ENCODE measurements at places on chromosomes 5 and 9.
A peak's percentile ranks its signal among the peaks of the same experiment; 100 is the strongest.

- no peak for DNase-seq
These were observed 157.2 kb upstream of the ISL1 start for GRCh38 chr5:51225789-51226742.

DNA sequence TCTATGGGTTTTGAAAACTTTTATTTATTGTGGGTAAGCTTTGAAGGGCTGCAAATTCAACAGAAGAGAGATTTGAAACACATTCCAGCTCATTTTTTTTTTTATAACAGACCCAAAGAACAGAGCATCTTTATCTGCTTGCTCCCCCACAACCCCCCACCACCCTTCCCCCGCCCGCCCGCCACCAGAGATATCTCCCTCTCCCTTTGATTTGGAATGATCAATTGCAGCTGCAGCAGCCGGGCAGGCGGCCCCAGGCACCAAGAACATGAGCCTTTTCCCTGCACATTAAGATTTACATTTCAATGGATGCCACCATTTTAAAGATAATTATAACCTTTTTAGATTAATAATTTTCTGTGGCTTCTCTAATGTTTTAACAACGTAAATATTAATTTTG is 510.9 kb downstream of the ZNF608 start:
- no peak for DNase-seq

- no peak for DNase-seq
These were observed 7.1 kb upstream of the TMEM215 start for GRCh38 chr9:32776201-32776600.

- no peak for DNase-seq
These were observed 1070.0 kb downstream of the CDH12 start for GRCh38 chr5:21783074-21783679.

- no peak for DNase-seq
These were observed 29.8 kb upstream of the MSX2 start for GRCh38 chr5:174694611-174695010.

DNA sequence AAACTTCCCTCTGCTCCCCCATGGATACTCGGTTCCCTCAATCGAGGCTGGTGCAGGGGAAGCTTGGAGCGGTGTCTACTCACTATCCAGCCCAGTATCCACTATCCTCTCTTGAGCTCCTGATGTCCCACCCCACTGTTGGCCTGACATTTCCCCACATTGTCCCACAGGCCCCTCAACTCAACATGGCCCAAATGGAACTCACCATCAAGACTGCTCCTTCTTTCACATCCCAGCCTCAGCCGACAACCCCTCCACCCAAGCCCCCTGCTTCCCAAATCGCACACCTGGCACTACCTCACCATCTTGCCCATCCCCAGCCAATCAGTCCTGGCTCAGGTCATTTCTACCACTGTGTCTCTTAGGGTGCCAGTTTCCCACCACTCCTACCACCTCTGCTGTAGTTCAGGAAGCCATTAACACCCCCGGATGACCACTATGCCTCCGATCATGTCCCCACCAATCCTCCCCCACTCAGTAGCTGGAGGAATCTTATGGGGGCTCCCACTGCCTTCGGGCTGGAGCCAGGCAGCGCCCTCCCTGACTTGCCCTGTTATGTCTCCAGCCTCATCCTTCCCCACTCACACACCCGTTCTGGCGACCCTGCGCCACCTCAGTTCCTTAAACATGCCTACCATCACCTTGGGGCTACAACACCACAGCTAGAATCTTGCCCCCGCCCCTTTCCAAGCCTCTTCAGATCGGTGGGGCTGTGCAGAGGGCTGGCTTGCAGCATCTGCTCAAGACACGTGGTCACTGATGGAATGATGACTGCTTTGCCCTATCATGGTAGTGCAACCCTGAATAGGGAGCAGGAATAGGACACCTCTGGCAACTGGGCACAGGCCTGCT is 273.6 kb downstream of the FSTL4 start:
- no peak for DNase-seq

GRCh38 chr9:105385381-105385985 is 62.4 kb upstream of the FSD1L start:
- peak; percentile 83 for DNase-seq

DNA sequence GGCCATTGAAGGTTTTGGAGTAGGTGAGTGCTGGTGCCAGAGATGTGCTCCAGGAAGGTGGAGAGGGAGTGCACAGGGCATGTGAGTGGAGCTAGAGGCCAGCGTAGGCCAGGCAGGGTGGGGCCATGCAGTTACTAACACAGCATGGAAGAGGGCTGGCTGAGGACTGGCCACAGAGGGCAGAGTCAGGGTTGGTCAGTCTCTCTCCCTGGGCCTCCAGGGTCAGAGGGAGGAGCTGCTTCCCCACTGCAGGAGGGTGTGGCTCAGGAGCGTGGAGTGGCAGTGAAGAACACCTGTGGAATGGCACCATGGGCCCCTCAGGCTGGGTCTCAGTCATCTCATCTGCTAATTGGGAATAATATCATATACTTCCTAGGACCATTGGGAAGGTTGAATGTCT is 167.7 kb downstream of the MACROH2A1 start:
- DNase-seq: no peak

- DNase-seq: peak; percentile 7
These were observed 72.5 kb upstream of the RASA1 start for GRCh38 chr5:87195104-87195591.

DNA sequence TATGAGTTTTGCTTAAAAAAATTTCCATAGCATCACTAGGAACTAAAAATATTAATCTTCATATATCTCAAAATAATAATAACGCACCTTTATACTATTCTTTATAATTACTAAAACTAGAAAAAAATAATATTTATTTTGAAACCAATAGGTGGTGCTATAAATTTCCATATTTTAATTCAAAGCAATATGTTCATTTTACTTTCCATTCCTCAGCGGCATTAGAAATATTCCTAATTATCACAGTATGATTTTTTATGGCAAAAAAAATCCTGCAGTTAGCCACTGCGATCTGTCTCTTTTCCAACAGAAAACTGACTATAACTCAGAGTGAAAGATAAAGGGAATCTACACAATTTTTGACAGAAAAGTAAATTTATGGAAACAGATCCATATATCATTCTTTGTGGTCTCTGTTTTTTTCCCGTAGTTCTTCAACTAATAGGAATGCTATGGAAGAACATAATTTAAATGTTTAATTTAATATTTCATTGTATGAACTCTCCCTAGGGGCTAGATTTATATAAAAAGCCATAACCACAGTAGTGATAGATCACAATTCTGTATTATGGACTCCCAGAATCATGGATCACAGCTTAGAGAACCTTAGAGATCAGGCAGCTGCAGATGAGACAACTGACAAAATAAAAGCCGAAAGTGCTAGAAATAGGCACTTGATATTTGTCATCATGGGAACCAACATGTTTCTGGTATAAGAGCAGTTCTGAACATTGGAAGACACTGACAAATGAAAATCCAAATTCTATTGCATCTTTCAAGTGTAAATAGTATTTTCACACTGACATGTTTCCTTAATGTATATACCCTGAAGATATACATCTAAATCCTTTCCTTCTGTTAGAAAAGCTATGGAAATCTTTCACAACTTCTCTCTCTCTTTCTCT is 167.7 kb upstream of the MPDZ start:
- DNase-seq: no peak

DNA sequence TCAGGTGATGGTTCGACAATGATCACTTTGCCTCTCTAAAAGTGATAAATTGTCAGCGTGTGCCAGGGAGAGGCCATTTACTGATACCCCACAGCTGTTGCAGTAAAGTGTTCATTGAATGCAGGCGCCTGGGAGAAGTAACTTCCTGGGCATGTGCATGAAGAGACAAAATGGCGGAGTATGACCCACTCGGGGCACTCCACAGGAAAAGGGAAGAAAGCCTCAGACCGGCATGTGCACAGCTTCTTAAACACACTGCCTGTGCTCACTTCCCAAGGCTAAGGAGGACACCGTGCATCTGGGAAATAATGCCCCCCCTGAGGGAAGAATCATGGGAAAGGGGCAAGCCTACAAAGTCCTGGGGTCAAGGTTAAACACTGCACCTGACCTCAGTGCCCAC is 329.5 kb downstream of the ICE1 start:
- no peak for DNase-seq

- DNase-seq: peak; percentile 50
These were observed 13.1 kb downstream of the DIAPH1 start for GRCh38 chr5:141605523-141606277.

DNA sequence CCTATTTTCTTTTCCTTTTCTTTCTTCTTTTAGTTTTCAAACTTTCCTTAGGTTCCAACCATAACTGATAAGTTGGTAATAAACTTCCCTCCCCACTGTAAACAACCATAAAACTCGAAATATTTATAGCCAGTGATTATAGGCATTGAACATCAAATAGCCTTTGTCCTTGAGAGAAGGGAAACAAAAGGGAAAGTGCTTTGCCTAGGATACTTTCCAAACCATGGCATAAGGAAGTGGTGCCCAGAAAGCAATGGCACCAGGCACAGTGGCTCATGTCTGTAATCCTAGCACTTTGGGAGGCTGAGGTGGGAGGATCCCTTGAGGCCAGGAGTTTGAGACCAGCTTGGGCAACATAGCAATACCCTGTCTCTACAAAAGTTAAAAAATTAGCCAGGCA is 11.9 kb upstream of the PDLIM4 start:
- no peak for DNase-seq

- peak; percentile 1 for DNase-seq
These were observed 35.0 kb downstream of the RANBP17 start for GRCh38 chr5:170896779-170897178.

GRCh38 chr5:102278231-102278630 is 17.9 kb downstream of the SLCO4C1 start:
- DNase-seq: no peak

- no peak for DNase-seq
These were observed 579 bp downstream of the ADAMTS16 start for GRCh38 chr5:5140479-5141338.

DNA sequence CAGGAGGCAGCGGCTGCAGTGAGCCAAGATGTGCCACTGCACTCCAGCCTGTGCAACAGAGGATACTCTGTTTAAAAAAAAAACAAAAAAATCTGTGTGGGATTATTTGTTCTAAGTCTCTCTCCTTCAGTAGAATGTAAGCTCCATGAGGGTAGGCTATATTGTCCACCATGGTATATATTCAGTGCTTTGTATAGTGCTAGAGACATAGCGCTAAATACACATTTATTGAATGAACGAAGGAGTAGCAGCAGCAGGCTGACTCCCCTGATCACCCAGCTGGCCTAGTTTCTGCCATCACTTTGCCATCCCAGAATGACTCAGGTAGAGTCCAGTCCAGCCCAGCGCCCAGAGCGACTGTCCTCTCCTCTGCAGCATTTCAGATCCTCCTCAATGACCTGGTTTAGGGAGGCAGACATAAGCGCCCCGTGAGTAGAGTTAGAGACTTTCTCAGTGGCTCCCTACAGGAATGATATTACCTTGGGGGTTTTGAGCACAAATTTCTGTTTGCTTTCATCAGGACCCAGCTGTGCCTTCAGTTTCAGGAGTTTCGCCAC is 716 bp downstream of the HARS1 start:
- DNase-seq: no peak

GRCh38 chr9:22829236-22829635 is 382.6 kb downstream of the DMRTA1 start:
- DNase-seq: no peak

- no peak for DNase-seq
These were observed 12.4 kb downstream of the AHRR start for GRCh38 chr5:333945-334344.

- no peak for DNase-seq
These were observed 65.3 kb upstream of the PLPP1 start for GRCh38 chr5:55600086-55600485.

All from muscle of back (tissue), 13 donors.